ENCODE measurements at places on chromosomes 7 and 10.

GRCh38 chr10:15543994-15544393 lies 172.9 kb upstream of the FAM171A1 start:
- DNase-seq = no peak

- no peak for DNase-seq
Observed at GRCh38 chr10:5788969-5789368, 24.3 kb downstream of the GDI2 start.

GRCh38 chr10:97683556-97684367 lies 3.3 kb downstream of the AVPI1 start:
- DNase-seq = no peak

DNA sequence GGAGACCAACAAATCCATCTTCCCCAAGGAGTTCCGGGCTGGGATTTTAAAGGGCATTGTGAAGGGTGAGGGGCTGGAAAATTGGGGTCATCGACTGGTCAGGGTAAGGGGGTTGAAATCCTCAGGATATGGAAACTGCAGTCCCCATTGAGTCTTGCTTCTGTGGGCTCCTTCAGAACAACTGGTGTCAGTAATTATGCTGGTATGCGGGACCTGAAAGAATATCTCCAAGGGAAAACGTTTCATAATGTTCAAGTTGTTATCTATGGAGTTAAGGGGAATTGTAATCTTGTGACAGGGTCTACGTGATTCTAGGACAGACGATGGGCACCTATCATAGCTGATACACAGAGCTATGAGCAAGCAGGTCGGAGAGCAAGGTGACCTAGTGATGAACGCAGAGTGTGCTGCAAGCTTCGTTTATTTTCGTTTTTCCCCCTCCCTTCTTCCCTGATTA lies 494 bp upstream of the RHBDD2 start:
- no peak for DNase-seq

- DNase-seq = no peak
Observed at GRCh38 chr10:97222326-97222961, 36.7 kb upstream of the SLIT1 start.

GRCh38 chr7:151822541-151823181 lies 54.3 kb downstream of the PRKAG2 start:
- DNase-seq = no peak

GRCh38 chr7:131627735-131628190 lies 71.3 kb upstream of the PODXL start:
- DNase-seq = no peak

- DNase-seq = no peak
Observed at GRCh38 chr10:122473116-122473515, 11.8 kb downstream of the HTRA1 start.

GRCh38 chr10:90447831-90448230 lies 410.0 kb downstream of the HTR7 start:
- no peak for DNase-seq

GRCh38 chr7:4774658-4775249 lies 669 bp upstream of the AP5Z1 start:
- DNase-seq = peak; percentile 27

DNA sequence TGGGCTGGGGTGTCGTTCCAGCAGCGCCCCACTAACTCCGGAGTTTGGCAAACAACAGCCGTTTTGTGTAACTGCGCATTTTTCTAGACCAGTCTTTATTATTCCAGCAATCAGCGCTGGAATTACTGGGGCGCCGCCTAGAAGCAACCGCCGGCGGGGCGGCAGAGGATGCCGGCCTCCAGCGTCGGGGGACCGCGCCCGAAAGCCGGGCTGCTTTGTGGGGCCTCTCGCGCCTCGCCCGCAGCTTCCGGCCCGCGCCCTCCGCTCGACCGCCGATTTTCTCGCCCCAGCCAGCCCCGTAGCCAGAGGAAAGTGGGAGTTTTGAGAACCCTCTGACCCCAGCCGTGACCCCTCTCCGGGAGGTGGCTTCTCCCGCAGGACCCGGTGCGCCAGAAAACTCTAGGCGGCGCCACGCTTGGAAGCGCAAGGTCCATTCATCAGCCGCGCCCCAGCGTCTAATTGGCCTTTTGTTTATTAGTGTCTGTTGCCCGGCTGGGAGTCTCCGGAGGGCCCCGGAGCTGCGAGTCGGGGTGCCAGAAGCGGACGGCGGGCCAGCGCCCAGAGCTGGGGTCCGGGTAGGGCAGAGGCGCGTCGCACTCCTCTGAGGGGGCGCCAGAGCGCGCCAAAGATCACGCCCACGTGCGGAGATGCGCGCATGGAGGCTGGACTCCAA lies 10.7 kb downstream of the EMX2 start:
- no peak for DNase-seq
